ENCODE measurements at places on chromosomes 3 and 15.

GRCh38 chr15:98650417-98651035 lies 2.2 kb downstream of the IGF1R start:
- no peak for DNase-seq

GRCh38 chr15:90887037-90887481 lies 2.8 kb downstream of the FES start:
- DNase-seq = no peak

GRCh38 chr15:96340598-96341512 lies 10.4 kb downstream of the NR2F2 start:
- no peak for DNase-seq

- DNase-seq = no peak
Observed at GRCh38 chr3:30702828-30703397, 96.5 kb downstream of the TGFBR2 start.

- peak; percentile 30 for DNase-seq
Observed at GRCh38 chr15:89888214-89888804, 5.5 kb downstream of the AP3S2 start.

- DNase-seq = no peak
Observed at GRCh38 chr3:100088735-100089368, 25.4 kb downstream of the FILIP1L start.

DNA sequence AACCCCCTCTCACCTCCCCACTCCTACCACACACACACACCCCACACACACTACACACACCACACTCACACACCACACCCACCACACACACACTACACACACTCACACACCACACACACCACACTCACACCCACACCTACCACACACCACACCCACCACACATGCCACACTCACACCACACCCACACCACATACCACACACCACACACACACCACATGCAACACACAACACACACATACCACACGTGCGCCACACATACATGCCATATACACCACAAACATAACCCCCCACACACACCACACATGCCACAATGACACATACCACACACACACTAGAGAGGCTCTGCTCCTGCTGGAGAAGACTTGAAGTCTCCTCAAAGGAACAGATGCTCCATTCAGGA lies 5.9 kb upstream of the ITPKA start:
- DNase-seq = no peak

DNA sequence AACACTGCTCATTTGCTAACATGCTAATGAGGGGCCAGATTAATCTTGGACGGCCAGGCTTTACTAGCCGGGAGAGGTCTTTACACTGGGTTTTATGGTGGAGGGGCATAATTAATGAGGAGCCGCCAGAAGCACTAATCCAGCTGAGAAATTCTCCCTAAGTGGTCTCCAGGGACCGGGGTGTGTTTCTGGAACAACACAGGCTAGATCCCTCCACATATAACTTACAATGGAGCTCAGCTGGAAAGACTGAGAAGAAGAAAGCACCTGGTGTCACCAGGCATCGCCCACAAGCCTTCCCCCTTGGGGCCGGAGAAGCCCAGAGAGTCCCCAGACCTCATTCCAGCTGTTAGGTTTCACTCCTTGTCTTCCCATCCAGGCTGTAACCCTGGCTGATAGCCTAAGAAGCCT lies 127.5 kb downstream of the MEGF11 start:
- DNase-seq = no peak

DNA sequence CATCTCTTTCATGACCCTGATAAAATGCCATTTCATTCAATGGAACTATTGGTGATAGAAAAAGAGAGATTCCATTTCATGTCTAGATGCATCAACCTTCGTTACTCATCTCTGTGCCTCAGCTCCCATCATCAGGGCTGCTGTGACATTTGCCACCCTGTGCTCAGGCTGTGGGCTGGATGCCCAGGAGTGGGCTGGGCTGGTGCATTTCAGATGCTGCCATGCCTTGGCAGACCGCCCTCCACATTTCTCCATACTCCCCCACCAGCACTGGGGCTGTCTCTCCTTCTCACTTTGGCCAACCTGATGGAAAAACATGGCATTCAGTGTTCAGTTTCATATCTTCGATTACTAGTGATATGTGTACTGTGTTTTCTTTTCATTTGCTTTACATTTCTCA lies 59.1 kb downstream of the DNASE1L3 start:
- no peak for DNase-seq

DNA sequence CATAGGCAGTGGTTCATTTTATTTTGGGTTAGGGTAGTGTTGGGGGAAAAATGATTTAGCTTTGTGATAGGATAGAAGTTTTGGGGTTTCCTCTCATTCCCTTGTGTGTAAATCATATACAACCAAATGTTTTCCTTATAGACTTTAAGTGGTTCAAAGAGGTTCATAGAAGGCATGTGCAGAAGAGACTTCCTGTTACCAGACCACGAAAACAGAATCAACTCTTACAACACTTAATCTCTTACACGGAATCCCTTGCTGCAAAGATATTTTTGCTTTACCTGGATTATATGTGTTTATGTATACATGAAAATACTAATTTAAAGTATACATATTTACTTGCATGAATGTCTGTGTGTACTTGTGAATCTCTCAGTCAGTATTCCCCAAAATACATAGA lies 2.9 kb downstream of the TMOD2 start:
- DNase-seq = no peak

DNA sequence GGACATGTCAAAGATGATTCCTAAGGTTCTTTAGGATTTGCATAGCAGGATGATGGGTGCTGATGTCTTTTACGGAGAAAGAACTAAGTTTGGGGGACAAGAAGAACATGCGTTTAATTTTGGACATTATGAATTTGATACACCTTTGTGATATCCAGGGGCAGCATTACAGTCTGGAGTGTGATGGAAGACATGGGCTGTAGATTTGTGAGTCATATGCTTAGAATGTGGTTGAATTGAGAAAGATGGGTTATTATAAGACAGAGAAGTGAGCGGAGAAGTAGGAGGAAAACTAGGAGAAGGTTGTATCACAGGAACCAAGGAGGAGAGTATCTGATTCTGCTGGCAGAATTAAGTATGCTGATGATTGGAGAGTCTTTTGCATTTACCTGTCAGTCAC lies 20.6 kb downstream of the NEO1 start:
- no peak for DNase-seq
